ENCODE measurements at places on chromosomes 4 and X.

DNA sequence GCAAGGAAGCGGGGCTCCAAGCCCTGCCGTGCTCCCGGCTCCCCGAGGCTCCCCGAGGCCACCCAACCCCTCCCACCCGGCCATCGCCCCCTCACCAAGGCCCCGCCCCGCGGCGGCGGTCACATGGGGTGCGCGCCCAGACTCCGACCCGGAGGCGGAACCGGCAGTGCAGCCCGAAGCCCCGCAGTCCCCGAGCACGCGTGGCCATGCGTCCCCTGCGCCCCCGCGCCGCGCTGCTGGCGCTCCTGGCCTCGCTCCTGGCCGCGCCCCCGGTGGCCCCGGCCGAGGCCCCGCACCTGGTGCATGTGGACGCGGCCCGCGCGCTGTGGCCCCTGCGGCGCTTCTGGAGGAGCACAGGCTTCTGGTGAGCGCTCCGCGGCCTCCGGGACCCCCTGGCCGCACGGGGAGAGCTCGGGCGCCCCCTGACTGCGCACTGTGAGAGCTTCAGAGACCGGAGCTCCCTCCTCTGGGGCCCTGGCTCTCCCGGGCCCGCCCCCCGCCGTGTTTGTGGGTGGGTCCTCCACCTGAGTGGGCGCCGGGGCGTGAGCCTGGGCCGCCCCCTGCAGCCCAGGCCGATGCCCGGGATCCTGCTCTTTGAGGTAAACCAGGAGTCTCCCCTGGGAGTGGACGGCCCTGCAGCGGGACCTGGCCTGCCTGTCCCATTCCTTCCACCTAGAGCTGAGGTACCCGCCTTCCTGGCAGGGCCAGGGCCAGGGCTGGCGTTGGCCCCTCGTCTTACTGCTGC lies at the start of gene IDUA:
TSS of gene IDUA (plus strand) at position 166 of the 745 bp plus-strand sequence. CDS start at position 207, 41 bp downstream.
- DNase-seq: peak; percentile 44

DNA sequence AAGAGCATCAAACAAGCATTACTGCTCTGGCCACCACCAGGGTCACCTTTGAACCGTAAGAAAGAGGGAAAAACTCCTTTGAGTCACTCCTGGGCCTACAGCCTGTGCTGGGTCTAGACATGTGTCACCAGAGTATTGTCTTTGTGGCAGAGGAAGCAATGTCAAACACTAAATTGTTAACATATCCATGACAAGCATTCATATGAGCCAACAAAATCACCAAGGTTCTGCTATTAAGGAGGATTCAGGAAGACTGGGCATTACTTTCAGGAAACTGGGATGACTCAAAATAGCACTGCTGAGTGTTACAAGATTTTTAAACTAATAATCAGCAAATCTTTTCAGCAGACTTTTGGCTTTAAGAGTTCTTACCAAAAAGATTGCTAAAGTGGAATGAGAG lies 28.1 kb downstream of the LGI2 start:
- DNase-seq: no peak

GRCh38 chrX:74421036-74421739 lies at the start of gene SLC16A2:
TSS of gene SLC16A2 (plus strand) at chrX:74421493. CDS start at chrX:74421638, 145 bp downstream.
- DNase-seq: peak; percentile 91

- DNase-seq: no peak
These were observed 1076.8 kb downstream of the PDHA2 start for GRCh38 chr4:96916711-96917110.

- no peak for DNase-seq
These were observed 2.7 kb downstream of the FAM120C start for GRCh38 chrX:54180403-54180802.

DNA sequence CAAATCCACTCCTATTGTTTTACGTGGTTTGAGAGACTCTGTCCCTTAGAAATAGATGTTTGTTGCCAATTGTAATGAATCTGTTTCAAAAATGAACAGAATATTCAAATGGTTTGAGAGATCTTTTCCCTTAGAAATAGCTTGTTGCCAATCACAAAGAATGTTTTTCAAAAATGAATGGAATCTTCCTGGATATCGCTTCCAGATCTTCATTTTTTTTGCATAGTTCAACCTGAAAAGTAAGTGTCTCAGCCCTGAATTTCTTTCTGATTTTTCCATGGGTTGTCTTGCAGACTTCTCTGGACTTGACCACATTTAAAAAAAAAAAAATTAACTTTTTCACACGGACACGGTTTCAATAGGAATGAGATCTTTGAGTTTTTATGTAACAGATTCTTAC lies 22.7 kb downstream of the SHOX start:
- no peak for DNase-seq

DNA sequence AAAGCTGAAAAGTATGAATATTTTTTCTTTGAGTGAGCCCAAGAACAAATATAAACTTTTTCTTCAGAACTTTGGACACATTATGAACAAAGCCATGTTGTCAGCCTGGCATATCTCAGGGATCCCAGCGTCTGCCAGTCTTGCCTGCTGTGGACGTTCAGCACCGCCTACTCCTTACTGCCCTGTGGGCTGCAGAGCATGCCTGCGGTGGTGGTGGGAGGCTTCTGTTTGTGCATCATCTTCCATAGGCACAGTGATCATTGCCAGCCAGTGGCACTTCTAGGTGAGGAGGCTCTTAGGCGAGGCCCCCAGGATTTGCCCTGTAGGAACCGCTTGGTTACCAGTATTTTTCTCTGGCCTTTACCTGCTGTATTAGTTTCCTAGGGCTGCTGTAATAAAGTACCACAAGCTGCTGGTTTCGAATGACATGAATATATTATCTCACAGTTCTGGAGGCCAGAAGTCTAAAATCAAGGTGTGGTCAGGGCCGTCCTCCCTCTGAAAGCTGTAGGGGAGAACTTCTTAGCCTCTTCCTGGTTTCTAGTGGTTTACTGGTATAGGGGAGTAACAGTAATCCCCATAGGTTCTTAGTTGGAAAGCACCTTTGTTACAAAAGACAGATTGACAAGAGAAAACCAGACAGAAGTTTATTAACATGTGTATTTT lies 15.4 kb downstream of the ANXA3 start:
- DNase-seq: no peak
